Germinal center (tissue), 1 donor: ENCODE measurements at places on chromosomes 7 and 10.

GRCh38 chr7:155001756-155002410 lies 1.0 kb downstream of the PAXIP1 start:
- DNase-seq, result peak; percentile 10

- no peak for DNase-seq
Observed at GRCh38 chr7:151493083-151493482, 26.6 kb downstream of the RHEB start.

- no peak for DNase-seq
Observed at GRCh38 chr10:92238586-92239098, 52.2 kb downstream of the CPEB3 start.

DNA sequence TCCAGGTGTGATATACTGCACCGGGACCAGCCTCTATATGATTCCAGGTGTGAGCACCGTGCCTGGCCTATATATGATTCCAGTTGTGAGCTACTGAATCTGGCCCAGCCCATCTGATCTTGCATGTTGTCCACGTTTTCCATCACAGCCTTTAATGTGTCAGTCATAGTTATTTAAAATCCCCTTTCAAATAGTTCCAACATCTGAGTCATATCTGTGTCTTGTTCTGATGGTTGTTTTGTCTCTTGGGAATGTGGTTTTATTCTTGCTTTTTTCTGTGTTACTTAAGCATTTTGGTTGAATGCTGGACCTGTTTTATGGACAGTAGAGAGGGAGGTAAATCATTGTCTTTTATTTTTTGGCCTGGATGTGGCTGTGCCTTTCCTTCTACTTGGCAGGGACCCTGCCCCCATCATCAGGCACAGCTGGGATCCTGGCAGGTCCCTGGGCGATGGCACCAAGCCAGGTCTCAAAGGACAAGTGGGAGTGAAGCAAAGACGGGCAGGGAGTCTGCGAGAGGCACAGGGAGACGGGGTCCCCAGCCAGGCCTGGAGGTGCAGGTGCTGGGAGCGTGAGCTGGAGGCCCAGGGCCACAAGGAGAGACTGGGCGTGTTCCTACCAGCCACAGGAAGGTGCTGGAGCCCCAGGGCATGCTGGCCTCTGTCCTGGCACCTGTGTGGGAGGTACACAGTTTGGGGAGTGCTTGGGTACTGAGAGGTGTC lies 94.7 kb downstream of the DYNC2I1 start:
- DNase-seq, result no peak

DNA sequence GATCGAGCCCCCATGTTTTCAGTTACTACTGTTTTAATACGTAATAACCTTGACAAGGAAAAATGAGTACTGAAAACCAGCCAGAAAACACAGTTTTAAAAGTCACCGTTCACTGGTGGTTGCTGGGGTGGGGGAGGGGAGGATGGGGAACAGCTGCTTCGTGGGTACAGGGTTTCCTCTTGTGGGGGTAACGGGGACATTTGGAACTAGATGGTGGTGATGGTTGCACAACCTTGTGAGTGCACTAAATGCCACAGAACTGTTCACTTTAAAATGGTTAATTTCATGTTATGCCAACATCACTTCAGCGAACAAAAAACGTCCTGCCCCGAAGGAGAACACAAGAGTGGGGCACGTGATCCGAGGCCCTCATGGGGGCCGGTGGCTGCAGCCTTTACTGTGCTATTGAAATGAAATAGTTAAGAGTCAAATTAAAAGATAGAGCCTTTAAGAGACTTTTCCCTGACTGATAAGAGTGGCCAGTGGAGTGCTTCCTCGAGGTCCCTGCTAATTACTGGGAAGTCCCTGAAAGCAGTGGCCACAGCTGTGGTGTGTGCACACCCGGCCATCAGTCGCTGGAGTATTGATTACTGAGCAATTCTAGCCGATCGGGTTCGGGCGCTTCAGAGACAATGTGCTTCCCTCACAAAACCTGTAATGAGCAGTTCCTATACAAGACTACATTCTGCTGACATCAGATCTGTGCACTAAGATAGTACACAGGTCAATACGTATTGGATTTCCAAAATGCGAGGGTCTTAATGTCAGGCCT lies 80.3 kb downstream of the EBF3 start:
- no peak for DNase-seq
